Left forelimb (tissue), 1 donor: ENCODE measurements at places on chromosomes 4 and X.

GRCh38 chr4:186676531-186677161 lies 47.0 kb downstream of the FAT1 start:
- DNase-seq: no peak

GRCh38 chrX:133913009-133913408 lies 72.4 kb downstream of the GPC3 start:
- no peak for DNase-seq

DNA sequence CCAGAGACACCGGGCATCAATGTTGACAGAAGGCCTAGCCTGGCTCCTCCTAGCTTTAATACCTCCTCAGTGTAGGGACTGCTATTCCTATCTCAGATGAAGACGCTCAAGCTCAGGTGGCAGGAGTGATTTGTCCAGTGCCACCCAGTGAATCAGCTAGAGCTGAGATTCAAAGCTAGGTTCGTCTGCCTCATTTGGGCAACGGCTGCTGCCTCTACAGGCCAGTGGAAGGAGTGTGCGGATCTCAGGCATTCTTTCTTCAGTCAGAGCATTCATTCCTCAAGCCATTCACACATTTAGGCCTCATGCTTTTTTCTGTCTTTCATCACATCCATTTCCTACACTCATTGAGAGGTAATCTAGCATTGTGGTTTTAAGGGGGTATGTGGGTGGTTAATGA lies 7.3 kb downstream of the TSR2 start:
- no peak for DNase-seq

GRCh38 chr4:183377491-183377890 lies 55.3 kb upstream of the CLDN24 start:
- DNase-seq: no peak

DNA sequence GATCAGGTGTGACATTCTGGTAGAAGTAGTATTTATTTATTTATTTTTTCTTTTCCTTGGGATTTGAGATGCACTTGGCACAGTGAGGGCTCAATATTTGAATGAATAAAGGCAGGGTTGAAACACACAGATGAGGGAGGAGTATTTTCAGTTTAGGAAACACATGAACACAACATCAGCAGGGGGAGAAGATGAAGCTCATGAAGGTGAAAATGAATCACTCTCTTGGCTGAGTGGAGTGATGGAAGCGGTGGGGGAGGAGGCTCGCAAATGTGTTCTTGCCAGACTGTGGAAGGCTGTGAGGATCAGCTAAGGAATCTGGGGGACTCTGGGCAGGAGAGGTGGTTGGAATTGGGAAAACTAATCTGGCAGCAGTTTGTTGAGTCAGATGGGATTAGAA lies 55.3 kb downstream of the ARHGAP10 start:
- DNase-seq: no peak

- DNase-seq: no peak
These were observed 368.8 kb downstream of the ANKRD50 start for GRCh38 chr4:124343661-124344171.
